ENCODE measurements at places on chromosomes 6 and 20. TPM values are rescaled to one million over a fixed set of nuclear protein-coding genes. Genes with fewer than 3 reads are reported as not detected.
A peak's percentile ranks its signal among the peaks of the same experiment; 100 is the strongest.

GRCh38 chr6:25715794-25716193, 38.7 kb upstream of the SLC17A4 start:
- no peak overlapping the region for H3K4me3 ChIP-seq
- no peaks in the 10 kb centered on the region for H3K27me3 ChIP-seq
- no peak overlapping the region for H3K27ac ChIP-seq
- no peaks in the 10 kb centered on the region for H3K36me3 ChIP-seq
- DNase-seq = no peak
- no peaks in the 10 kb centered on the region for H3K4me1 ChIP-seq

- H3K4me1 ChIP-seq = peaks cover 18% of the 10 kb centered on the region
- no peak for DNase-seq
Observed at GRCh38 chr6:156687789-156688619, 89.2 kb upstream of the ARID1B start.

The TRIM10 gene
- total RNA-seq = not detected

DNA sequence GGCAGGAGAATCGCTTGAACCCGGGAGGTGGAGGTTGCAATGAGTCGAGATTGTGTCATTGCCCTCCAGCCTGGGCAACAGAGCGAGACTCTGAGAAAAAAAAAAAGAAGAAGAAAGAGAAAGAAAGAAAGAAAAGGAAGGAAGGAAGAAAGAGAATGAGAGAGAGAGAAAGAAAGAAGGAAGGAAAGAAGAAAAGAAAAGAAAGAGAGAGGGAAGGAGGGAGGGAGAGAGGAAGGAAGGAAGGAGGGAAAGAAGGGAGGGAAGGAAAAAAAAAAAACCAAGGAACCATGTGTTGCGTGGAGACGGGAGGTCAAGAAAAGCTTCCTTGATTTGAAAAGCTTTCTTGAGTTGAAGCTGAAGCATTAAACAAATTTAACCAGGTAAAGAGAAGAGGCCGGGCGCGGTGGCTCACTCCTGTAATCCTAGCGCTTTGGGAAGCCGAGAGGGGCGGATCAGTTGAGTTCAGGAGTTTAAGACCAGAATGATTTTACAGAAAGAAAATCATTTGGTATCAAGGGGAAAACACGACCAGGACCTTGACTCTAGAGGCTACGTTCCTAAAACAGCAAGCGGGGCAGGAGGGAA, 90.5 kb upstream of the PRSS16 start:
- H3K27me3 ChIP-seq = no peaks in the 10 kb centered on the region
- H3K4me3 ChIP-seq = peak overlapping the region; percentile 82
- DNase-seq = no peak
- H3K27ac ChIP-seq = no peak overlapping the region
- H3K36me3 ChIP-seq = no peaks in the 10 kb centered on the region

The ATAT1 gene
- total RNA-seq = 7.2 TPM

DNA sequence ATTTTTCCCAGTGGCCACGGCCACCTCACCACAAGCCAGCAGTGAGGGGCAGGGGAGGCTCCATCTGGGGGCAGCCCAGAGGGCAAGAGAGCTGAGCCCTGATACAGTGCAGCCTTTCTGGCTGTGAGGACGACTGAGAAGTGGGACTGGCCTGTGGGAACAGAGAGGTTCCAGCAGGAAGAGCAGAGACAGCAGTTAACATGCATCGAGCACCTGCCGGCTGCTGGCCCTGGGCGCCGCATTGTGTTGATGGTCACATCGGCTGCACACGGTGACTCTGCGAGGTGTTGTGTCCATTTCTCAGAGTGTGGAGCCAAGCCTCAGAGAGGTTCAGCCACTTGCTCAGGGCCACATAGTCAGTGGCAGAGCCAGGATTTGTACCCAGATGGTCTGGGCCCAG, 9.8 kb downstream of the FOXS1 start:
- DNase-seq = no peak
- H3K27ac ChIP-seq = no peak overlapping the region
- peaks cover 8% of the 10 kb centered on the region for H3K4me1 ChIP-seq
- H3K27me3 ChIP-seq = no peaks in the 10 kb centered on the region

- H3K27ac ChIP-seq = no peak overlapping the region
- H3K4me3 ChIP-seq = no peak overlapping the region
- peaks cover 73% of the 10 kb centered on the region for H3K36me3 ChIP-seq
Observed at GRCh38 chr20:47278907-47279348, 77.6 kb downstream of the ZMYND8 start.

The ULBP1 gene
- total RNA-seq = 0.64 TPM

- H3K36me3 ChIP-seq = no peaks in the 10 kb centered on the region
- no peaks in the 10 kb centered on the region for H3K27me3 ChIP-seq
- no peak overlapping the region for H3K4me3 ChIP-seq
- H3K4me1 ChIP-seq = no peaks in the 10 kb centered on the region
- H3K27ac ChIP-seq = no peak overlapping the region
Observed at GRCh38 chr20:46943861-46944591, 49.4 kb downstream of the EYA2 start.

GRCh38 chr20:51357543-51357942, 185.0 kb downstream of the NFATC2 start:
- H3K4me3 ChIP-seq = no peak overlapping the region
- no peak overlapping the region for H3K27ac ChIP-seq
- H3K4me1 ChIP-seq = no peaks in the 10 kb centered on the region
- H3K27me3 ChIP-seq = no peaks in the 10 kb centered on the region

DNA sequence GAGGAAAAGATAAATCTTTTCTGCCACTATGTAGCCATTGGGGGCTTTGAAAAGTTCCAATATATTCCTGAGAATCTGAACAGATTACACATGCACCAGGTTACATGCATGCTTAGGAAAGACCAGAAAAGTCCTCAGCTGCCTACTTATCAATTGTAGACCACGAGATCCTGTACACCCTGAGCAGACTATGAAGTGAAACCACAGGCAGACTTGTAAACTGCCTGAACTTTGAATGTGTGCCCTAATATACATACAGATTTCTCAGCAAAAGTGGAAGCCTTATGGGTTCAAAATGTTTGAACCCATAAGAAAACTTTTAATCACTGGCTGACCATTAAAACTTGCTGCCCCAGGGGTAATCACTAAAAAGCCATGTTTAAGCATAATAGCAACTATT, 273.5 kb upstream of the RUNX2 start:
- no peak overlapping the region for H3K27ac ChIP-seq
- no peak for DNase-seq
- no peaks in the 10 kb centered on the region for H3K36me3 ChIP-seq
- no peak overlapping the region for H3K4me3 ChIP-seq
- no peaks in the 10 kb centered on the region for H3K27me3 ChIP-seq

The CST2 gene
- total RNA-seq = not detected

The ASIP gene
- total RNA-seq = not detected

GRCh38 chr6:149750136-149750609, 632 bp downstream of the PCMT1 start:
- H3K36me3 ChIP-seq = no peaks in the 10 kb centered on the region
- H3K4me1 ChIP-seq = peaks cover 31% of the 10 kb centered on the region
- H3K27ac ChIP-seq = peak overlapping the region; percentile 87
- H3K27me3 ChIP-seq = no peaks in the 10 kb centered on the region

DNA sequence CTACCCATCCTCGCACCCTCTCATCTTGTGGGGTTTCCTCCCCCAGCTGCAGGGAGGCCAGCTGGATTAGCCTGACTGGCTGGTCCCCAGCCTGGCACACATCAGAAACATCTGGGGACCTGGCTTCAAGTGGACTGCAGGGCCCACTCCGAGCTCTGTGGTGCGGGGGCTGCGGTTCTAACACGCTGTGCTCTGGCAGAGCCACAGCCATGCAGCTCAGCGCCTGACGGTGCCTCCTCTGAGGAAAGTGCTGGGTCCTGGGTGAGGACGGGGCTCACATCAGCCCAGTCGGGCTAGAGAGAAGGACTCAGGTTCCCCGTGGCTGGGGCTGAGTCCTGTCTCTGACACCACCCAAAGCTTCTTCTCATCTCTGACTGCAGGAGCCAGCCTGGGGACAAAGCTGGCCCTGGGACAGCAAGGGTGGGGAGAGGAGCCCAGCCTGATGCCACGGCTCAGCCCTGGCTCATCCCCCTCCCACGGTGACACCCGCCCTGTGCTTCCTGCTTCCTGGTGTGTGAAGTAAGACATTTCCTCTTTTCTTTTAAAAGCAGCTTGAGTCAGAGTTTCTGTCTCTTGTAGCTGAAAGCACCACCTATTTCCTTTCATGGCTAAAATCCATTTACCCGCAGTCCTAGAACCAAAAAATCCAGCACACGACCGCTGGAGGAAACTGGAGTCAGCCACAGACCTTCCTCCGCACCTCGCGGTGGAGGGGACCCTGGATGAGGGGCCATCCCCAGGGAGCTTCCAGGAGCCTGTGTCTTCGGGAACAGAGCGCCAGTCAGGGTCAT, 127.4 kb upstream of the AFDN start:
- no peak overlapping the region for H3K27ac ChIP-seq
- no peaks in the 10 kb centered on the region for H3K36me3 ChIP-seq
- H3K4me1 ChIP-seq = peaks cover 10% of the 10 kb centered on the region
- no peaks in the 10 kb centered on the region for H3K27me3 ChIP-seq

DNA sequence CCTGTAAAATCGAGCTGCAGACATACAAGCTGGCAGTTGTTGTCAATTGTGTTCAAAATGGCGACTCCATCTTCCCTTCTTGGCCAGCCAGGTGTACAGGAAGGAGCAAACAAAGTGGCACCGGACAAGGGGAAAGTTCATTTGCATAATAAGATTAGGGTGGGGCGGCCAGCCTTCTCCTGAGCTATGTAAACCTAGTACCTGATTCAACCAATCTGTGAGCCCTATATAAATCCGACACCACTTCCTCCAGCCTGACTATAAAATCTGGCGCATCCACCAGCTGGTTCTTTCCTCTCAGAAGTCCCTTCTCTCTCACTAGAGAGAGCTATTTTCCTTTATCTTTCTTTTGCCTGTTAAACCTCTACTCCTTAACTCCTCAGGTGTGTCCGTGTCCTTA, 8.1 kb upstream of the HBS1L start:
- H3K27me3 ChIP-seq = no peaks in the 10 kb centered on the region
- DNase-seq = no peak
- H3K36me3 ChIP-seq = no peaks in the 10 kb centered on the region
- no peaks in the 10 kb centered on the region for H3K4me1 ChIP-seq
- H3K4me3 ChIP-seq = no peak overlapping the region
